ENCODE measurements at places on chromosomes 3 and 15.

GRCh38 chr3:108017587-108017986 lies 73.2 kb downstream of the CD47 start:
- DNase-seq = no peak

DNA sequence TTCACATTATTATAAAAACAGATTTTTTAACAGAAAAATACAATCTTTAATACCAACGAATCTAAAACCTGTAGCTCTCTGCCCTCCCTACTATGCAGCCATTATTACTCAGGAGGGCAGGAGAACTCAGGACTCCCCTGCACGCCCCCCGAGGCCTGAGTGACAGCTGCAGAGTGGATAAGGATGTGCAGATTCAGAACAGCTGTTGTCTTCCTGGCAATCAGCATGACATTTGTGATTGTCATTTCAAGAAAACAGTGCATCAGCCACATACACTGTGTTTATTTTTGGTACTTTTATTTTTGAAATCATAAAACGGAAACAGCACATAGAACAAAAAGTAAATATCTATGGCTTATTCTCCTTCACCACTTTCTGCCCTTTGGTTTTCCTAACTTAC lies 450.8 kb downstream of the OCA2 start:
- DNase-seq = no peak

GRCh38 chr3:138289701-138290100 lies 40.0 kb downstream of the NME9 start:
- DNase-seq = no peak

- no peak for DNase-seq
Measured at GRCh38 chr15:26126070-26126469, 262.9 kb upstream of the ATP10A start.

DNA sequence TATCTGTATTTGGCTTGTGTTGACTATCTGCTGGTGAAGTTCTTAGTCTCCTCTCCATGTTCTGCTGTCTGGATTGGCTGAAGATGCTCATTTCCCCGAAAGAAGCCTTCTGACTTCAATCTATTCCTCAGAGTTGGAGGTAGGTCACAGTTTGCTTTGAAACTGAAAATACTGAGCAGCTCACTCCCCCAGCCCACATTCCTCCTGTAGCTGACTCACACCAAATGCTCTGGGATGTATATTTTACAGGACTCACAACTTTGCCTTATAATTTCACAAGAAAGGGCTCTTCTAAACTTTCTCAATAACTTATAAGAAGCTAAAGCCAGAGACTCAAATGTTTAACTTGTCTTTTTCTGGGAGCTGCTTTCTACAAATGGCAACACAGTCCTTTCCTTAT lies 36.3 kb upstream of the SNX4 start:
- DNase-seq = no peak

DNA sequence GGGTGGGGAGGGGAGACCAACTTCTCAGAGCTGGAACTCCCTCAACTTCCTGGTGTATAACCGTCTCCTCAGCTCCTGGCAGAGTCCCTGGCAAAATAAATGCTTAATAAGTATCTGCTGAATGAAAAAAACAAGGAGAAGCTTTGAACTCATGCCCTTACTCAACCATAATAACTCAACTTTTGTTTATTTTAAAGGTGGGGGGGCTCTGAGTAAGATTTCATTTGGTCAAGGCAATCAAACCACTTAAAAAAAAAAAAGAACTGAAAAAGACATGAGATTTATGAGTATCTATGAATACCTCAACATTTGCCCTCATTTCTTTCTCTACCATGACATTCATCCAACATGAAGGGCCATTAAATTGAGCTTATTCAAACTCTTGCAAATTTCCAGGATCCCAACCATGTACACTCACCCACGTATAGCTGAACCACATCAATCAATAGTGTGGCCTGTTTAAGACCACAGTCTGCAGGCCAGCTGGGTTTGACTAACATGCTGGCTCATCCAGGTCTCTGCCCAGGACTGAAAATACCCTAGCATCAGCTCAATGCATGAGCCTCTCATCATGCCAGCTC lies 157.9 kb downstream of the FOXP1 start:
- DNase-seq = no peak

- no peak for DNase-seq
Measured at GRCh38 chr3:170137986-170138385, 43.5 kb downstream of the PHC3 start.

DNA sequence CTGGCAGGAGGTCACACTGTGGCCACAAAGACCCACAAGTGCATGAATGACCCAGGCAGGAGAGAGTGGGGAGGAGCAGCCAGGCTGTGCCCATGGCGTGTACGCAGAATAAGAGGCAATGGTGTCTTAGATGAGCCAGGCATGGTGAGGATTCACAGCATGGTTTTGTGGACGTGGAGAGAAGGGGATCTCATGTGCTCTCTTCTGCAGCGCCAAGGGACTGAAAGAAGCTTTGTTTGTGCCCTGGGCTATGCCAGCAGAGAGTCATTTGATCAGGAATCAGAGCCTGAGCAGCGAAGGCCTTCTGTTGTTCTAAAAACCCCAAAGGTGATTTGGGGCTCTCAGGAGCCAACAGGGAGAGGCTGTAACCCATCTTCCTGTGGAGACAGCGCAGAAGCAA lies 18.7 kb upstream of the RPP14 start:
- no peak for DNase-seq

DNA sequence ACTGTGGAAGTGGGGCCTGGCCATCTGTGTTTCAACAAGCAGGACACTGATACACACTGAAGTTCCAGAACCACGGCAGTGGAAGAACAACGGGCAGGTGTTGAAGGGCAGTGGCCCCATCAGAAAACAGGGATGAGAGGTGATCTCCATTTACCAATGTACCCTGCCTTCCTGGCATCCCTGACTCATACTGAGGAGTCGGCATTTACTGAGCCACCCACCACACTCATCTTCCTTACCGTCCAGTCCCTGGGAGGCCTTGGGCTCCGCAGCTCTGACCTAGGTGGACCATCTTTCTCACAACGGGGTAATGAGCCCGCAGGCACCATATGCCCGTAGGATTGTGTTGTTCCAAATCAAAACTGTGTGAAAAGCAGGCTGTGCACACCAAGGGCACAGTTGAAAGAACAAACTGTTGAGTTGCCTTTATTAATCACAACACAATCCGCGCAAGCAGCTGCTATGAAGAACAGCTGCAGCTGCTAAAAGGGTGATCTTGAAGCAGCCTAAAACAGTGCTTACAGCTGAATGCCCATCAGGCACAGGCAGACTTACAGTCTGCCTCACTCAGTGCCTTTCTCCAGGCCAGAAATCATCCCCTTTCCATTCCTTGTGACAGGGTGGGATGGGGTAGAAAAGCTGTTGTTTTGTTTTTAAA lies 12.9 kb downstream of the MB21D2 start:
- DNase-seq = no peak

DNA sequence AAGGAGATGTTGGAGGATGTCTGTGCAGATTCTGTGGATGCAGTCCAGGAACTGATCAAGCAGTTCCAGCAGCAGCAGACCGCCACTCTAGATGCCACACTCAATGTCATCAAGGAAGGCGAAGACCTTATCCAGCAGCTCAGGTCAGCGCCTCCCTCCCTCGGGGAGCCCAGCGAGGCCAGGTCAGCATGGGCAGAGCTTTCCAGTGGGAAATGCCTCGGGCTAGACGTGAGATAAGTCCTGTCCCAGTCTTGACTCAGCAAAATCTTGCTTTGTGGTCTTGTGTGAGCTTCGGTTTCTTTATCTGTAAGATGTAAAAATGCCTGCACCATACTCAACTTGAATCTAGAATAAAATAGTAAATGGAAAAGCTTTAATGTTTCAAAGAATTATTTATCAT lies 335.1 kb upstream of the UMPS start:
- DNase-seq = no peak

- no peak for DNase-seq
Measured at GRCh38 chr3:79657076-79657475, 110.7 kb downstream of the ROBO1 start.

DNA sequence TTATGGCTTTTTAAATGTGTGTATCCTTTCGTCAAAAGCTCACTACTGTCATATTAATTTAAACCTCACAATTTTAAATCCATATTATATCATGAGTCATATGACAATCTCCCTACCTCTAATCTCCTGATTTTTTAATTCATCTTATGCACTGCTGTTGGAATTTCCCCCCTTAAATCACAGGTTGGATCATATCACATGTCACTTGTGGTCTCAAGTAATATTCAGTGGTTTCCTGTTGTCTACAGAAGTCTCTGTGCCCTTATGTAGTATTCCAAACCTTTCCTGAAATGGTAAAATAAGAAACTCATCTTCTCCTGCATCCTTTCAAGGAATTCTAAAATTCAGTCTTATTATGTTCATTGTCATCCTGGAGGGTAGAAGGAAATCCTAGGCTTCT lies 116.0 kb upstream of the CBLB start:
- DNase-seq = no peak

Data from stimulated activated CD8-positive, alpha-beta memory T cell treated with anti-CD3 and anti-CD28 coated beads, Interleukin-12 subunit alpha, Interleukin-12 subunit beta, amount 100 ng/mL, for 4 hours (primary cell).